ENCODE measurements at places on chromosomes 7 and 10. TPM values are rescaled to one million over a fixed set of nuclear protein-coding genes. Genes with fewer than 3 reads are reported as not detected.

The TRIM74 gene
- not detected for total RNA-seq

The ITGA8 gene
- 1.3 TPM for total RNA-seq

The AKR1C3 gene
- 16.4 TPM for total RNA-seq

DNA sequence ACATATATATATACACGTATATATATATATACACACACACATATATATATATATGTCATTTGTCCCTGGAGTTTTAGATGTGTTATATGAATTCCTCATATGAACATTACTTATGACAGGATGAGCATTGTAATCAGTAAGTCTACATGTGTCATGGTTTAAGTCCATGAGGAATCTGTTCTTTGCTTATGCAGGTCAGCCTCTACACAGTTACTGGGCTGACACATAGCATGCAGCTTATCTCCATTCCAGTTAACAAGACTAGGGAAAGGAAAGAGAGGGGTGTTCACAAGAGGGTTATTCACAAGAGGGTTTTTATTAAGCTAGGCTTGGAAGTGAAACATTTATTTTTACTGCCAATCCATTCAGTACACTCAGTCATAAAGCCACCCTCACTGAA is 226.7 kb downstream of the SNX13 start:
- DNase-seq: no peak

The ELMO1 gene
- under 0.01 TPM for total RNA-seq

GRCh38 chr7:50312250-50313162 is 8.0 kb downstream of the IKZF1 start:
- no peak for DNase-seq

DNA sequence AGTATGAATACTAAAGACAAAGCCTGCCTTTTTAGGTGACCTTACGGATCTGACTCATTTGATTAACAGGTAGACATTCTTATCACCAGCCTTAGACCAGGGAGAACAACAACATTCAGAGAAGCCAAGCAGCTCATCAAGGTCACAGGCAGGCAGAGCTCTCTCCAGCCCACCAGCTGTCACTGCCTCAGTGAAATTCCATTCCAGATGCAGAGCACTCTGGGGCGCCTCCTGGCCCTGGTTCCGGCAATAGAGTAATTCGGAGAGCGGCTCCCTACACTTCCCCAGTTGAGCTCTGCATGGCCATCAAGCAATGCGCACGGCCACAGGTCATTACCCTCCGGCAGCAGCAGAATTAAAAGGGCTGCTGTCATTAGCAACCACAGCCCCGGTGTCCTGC is 164.7 kb downstream of the TCERG1L start:
- DNase-seq: no peak

GRCh38 chr10:78688230-78688900 is 380.4 kb upstream of the ZMIZ1 start:
- DNase-seq: no peak

DNA sequence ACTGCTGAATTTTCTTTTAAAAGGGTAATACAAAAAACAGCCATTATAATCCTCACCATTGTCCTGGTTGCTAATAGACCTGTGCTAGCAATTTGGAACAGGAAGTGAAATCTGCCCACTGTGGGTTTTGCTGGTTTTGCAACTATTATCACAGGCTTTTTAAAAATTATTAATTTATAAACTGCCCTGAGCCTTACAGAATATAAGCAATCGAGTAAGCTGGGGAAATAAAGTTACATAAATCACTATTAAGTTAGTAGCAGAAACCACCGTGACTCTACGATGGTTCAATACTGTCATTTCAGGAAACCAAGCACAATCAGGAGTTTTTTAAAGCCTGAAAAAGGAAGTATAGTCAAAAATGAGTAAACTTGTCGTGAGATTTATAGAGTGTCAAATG is 62.3 kb downstream of the TMEM26 start:
- no peak for DNase-seq

The LRGUK gene
- total RNA-seq: 0.32 TPM

The ADAMTS14 gene
- 1.6 TPM for total RNA-seq

DNA sequence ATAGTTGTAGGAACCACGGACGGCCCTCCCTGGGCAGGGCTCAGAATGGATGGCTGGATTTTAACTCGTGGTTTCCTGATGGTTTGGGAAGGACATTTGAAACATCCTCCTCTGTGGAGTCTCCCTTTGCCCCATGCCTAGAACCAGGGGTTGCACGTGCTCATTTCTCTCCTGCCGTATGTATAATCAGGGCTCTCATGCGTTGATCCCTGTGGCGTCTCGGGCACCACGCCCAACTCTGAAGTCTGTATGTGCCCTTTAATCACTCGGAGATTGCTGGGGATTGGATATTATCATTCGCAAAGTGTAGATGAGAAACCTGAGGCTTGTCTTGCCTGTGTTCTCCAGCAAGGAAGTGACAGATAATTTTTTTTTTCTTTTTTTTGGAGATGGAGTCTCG is 257.1 kb downstream of the CAMK1D start:
- DNase-seq: no peak

DNA sequence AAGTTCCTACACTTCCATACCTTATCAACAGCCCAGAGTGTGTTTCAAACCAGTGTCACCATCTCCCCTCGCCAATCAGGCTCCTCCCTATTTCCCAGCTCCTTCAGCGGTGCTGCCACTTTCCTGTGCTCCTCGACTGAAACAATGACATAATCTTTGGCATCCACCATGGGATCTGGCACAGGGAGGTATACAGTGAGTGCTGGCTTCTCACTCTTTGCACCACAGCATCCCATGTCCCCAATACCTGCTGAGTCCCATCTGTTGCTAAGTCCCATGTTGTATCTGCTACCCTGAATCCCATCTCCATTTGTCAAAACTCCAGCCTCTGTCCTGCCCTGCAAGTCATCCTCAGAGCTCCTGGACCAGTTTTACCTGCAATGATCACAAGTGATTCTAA is 15.4 kb downstream of the PAXIP1 start:
- no peak for DNase-seq

The MUC3A gene
- not detected for total RNA-seq

- DNase-seq: no peak
These were observed 90.1 kb downstream of the CYP51A1 start for GRCh38 chr7:92044148-92044547.

The DKK1 gene
- total RNA-seq: 84.4 TPM

DNA sequence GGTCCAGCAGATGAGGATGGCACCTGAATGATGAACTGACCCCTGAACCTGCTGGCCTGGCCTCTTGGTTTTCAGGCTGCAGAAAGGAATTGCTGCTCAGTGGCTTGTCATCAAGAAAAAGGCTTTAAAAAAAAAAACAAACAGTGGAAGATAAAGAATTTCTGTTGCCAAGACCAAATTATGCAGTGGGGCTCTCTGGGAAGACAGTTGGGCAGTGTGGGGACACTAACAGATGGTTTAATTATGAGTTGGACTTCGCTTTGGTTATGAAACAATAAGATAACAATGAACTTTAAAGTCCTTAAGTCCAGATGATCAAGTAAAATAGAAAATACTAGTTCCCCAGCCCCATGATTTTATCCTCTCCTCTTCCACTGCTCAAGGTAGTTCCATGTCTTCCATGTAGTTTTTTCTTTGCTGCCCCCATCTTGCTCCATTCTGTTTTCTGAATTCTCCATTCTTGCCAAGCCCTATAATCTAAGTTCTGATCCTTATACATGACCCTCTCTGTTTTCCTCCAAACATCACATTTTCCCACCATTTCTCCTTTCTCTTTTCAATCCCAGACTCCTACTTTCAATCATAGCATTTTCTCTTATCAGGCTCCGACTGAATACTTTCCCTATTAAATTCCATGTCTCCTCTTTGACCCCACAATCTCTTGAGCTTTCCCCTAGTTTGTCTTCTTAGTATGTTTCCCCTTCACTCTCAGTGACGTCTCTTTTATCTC is 52.6 kb downstream of the ANK3 start:
- no peak for DNase-seq

- no peak for DNase-seq
These were observed 49.8 kb downstream of the STK32C start for GRCh38 chr10:132257907-132258306.

DNA sequence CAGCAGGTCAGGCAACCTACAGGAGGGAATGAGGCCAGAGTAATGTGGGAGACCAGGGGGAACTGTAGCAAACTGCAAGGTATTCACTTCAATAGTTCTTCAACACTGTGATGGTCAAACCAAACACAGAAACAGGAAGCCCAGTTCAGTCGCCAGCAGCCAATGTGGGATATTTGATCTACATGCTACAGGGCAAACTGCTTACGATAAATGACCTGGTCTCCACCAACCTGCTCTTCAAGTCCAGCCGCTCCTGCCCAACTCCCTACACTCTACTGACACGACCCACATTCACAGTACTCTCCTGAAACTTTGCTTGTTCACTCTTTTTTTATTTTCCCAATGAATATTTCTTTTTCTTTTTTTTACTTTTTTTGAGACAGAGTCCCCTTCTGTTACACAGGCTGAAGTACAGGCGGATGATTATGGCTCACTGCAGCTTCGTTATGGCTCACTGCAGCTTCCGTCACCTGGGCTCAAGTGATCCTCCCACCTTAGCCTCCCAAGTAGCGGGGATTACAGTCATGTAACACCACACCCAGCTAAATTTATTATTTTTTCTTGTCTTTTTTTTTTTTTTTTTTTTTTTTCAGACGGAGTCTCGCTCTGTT is 42.1 kb downstream of the MDH2 start:
- no peak for DNase-seq

Measured in fibroblast of villous mesenchyme (primary cell).